ENCODE measurements at places on chromosomes 13 and 19.
A peak's percentile ranks its signal among the peaks of the same experiment; 100 is the strongest.

DNA sequence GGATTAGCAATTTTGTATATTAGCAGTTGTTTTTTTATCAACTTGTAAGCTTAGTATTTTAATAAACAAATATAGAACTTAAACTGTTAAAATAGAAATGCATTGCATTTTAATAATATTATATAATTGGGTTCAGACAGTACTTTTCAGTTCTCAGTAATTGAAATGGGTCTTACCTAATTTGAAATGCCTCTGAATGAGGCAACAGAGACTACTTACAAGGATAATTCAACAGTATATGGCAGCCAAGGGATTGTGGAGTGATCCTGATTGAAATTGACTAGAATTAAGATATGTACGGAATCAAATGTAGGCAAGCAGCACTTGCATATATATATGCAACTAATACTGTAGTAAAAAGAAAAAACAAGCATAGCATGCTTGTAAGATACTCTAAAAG is 1503.9 kb upstream of the MIR17HG start:
- DNase-seq, result no peak

DNA sequence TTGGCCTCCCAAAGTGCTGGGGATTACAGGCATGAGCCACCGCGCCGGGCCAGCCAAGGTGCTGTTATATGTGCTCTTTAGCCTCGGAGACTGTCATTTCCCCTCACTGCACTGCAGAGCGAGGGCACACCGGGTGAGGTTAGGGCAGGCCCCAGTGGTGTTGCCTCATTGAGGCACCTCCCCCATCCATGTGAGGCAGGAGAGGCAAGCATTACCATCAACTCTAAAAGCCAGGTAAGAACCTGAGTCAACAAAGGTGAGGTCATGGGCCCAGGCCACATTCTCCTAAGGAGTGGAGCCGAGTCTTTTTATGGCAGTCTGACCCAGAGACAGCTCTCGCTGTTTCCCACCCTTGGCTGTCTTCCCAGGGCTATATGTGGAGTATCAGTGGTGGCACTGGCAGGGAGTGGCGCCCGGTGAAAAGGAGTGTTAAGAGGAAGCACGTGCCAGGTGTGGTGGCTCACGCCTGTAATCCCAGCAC is 10.9 kb downstream of the B3GNT8 start:
- no peak for DNase-seq

DNA sequence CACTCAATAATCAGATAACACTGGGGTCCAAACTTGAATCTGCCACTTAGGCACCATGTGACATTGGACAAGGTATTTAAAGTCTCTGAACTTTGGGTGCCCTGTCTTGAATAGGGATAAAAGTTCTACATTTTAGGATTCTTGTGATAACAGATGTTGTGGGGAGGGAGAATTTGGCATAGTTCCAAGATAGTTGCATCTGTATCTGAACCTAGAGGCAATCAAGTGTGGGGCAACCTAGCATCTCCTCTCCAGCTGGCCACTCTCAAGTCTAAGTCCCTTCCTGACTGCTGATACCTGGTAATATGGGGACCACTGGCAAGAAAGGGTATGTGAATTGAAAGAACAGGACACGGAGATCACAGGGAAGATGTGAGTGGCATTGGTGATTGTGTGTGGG is 256.1 kb downstream of the FOXO1 start:
- DNase-seq, result no peak

DNA sequence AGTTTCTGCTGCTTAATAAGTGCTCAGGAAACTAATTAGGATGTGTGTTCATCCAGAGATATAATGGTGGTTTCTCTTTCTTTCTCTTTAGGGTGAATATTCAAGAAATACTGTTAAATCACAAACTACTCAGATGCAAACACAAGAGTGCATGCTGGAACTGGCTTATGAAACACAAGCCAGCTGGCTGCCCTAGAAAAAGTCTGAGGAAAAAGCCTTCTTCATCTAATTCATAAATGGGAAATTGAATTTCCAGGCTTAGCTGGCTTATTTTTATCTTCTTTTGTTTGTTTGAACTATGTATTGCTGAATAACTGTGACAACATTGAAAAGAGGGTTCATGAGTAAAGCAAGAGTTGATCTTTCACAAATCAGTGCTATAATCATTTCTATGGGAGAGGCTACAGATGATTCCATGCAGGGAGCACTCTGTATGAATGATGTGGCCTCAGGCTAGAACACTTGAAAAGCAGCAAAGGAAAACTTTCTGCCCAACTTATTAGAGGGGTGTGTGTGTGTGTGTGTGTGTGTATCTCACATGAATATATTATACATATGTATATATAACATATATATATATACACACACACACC is 69.8 kb upstream of the SCEL start:
- DNase-seq, result no peak

DNA sequence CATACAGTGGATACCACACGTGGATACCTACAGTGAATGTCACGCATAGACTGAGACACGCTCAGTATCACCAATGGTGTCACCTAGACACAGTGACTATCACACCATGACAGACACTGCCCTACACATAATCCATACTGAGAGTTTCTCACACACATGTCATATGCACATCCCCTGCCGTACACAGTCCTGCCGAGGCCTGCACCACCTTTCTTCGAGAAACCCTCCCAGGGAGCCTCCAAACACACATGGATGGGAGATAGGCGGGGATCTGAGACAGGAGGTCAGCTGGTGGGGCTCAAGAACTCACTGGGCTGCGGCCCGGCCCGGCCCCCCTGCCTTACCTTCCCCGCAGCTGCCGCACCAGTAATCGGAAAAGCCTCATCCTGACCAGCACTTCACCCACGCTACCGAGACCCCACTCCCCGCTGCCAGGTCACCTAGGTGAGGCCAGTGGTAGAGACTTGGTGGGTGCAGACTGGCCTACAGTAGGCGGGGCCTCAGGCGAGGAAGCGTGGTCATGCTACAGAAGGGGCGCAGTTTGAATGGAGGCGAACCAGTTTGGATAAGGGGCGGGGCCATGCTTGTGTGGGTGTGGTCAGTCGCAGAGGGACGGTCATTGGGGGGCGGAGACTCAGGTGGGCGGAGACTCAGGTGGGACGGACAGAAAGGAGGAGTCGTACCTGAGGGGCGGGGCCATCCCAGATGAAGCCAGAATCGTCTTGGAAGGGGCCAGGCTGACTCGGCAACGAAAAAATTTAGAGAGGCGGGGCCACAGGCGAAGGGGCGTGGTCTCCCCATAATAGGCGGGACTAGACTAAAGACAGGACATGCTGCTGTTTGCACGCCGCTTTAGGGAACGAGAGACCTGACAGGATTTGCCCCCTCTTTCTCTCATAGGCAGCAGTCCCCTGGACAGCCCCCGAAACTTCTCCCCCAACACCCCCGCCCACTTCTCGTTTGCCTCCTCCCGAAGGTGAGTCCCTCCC is 2.1 kb downstream of the MAST1 start:
- peak; percentile 85 for DNase-seq

GRCh38 chr19:40157059-40157458 is 34.2 kb upstream of the MAP3K10 start:
- no peak for DNase-seq

DNA sequence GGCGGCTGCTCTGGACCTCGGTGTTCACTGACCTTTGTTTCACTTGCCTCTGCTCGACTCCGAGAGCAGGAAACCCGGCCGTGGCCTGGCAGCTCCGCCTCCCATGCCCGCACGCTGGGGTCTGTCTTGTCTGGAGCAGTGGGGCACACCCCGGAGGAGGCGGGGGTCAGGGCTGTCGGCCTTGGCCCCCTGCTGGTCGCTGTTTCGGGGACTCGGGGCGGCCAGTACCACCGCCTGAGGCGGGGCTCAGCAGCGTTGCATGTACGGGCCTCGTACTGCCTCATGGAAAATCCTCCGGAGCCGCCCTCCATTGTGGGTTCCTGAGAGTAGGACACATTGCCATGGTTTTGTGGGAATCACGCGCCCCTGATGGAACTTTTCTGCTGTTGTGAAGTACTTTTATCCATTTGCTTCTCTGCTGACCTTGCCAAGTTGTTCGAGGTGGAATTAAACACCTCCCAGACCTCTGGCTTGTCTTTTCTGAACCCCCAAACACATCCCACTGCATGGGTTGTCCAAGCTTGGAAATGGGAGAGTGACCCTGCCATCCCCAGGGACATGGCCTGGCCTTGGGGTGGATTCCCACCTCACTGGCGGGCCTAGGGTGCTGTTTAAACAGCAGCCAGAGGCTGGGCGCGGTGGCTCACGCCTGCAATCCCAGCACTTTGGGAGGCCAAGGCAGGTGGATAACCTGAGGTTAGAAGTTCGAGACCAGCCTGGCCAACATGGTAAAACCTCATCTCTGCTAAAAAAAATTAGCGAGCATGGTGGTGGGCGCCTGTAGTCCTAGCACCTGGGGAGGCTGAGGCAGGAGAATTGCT is 5.5 kb upstream of the NDUFS7 start:
- DNase-seq, result no peak

- DNase-seq, result no peak
Observed at GRCh38 chr13:24624363-24624762, 55.8 kb upstream of the ATP12A start.

DNA sequence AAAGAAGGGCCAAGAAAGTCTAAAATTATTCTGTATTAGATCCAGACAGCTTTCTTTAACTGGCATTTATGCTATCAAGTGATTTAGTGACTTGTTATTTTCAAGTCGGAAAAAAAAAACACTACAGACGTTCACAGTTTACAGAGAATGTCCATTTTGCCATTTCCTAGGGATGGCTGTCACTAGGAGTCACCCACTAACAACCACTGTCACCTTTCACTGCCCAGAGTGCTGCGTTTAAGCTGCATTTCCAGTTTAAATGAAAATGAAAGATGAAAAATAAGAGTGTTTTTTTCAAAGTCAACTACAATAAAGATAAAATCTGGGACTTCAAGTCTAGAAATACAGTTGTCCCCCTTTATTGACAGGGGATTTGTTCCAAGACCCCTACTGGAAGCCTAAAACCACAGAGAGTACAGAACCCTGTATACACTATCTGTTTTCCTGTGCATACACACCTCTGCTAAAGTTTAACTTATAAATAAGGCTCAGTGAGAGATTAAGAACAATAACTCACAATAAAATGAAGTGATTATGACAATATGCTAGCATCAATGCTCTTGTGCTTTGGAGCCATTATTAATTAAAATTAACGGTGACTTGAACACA is 112.5 kb downstream of the SACS start:
- DNase-seq, result no peak

DNA sequence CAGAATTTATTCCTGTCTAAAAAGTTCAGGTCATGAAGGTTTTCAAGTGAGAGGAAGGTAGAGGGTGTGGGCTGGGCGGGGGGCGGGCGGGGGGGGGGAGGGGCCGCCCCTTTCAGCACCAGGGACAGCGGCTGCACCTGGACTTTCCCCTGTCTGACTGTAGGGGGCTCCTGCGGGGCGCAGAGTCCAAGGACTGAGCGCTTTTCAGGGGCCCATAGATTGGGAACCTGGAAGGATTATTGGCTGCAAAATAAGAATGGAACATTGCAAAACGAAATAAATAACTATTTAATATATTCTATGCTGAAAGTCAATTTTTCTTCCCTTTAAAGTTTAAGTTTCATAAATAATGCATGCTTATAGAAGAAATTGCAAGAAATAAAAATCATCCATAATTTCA is 8.9 kb upstream of the CYP4F3 start:
- peak; percentile 35 for DNase-seq

- DNase-seq, result no peak
Observed at GRCh38 chr19:9782338-9782737, 13.8 kb upstream of the ZNF846 start.

DNA sequence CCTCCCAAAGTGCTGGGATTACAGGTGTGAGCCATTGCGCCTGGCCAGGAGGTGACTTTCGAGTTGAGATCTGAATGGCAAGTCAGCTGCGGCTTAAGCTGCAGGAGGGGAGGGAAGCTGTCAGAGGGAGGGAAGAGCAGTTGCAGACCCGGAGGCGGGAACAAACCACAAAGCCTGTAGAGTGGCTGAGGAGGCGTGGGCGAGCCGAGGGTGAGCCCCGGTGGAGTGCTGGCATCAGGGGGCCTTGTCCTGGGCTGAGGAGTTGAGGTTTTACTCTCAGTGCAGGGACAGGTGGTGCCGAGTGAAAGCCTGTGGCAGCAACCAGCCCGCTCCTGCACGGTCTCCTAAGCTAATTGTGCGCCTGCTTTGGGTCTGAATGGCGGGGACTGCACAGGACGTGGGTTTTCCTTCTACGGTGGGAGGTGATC is 24.2 kb downstream of the PPP1R37 start:
- peak; percentile 78 for DNase-seq

GRCh38 chr19:369876-370275 is 25.3 kb upstream of the MIER2 start:
- DNase-seq, result no peak

GRCh38 chr13:97043302-97043701 is 49.0 kb upstream of the OXGR1 start:
- no peak for DNase-seq

DNA sequence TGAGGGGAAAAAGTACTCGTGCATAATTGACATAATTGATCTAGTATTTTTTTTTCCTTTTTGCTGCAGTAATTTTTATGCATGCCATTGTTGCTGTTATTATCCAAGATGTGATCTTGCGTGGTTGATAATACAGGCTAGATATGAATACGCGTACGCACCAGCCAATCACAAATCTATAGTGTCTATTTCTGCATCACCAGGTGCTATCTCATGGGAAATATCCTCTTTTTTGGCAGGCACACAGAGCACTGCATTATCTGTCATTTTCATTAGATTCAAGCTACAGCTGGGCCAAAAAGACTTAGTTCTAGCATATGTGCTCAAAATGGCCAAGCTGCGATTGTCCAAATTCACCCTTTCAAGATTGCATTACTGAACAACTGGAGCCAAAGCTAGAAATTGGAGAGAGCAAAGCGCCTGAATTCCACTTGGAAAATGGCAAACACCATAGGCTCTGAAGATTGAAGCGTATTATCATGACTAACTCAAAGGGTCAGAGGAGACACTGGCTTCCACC is 181.1 kb downstream of the TSHZ3 start:
- no peak for DNase-seq

- DNase-seq, result no peak
Observed at GRCh38 chr13:85521657-85522056, 277.6 kb downstream of the SLITRK6 start.

DNA sequence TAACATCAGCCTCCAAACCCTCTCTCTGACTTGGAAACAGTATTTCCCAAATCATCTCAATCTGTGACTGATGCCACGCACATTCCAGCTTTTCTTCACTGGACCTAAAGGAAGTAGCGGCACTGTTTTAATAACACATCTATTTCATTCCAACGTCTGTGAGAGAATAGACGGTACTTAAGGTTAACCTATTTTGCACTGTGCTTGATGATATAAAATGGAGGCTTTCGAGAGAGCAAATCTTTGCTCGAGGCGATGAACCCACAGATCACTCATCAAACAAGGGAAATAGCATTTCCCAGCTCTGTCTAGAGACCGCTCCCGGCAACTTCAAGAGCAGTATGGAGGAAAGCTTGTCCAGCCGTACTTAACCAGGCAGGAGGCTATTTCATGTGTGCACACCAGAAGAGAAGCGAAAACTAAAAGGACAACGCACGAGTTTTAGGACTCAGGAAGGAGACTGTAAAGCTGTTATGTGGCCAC is 2.9 kb downstream of the UBL3 start:
- no peak for DNase-seq

- no peak for DNase-seq
Observed at GRCh38 chr19:44992336-44993163, 8.7 kb upstream of the RELB start.

All from WERI-Rb-1 (cell line).